ENCODE measurements at places on chromosomes 6 and 20.

DNA sequence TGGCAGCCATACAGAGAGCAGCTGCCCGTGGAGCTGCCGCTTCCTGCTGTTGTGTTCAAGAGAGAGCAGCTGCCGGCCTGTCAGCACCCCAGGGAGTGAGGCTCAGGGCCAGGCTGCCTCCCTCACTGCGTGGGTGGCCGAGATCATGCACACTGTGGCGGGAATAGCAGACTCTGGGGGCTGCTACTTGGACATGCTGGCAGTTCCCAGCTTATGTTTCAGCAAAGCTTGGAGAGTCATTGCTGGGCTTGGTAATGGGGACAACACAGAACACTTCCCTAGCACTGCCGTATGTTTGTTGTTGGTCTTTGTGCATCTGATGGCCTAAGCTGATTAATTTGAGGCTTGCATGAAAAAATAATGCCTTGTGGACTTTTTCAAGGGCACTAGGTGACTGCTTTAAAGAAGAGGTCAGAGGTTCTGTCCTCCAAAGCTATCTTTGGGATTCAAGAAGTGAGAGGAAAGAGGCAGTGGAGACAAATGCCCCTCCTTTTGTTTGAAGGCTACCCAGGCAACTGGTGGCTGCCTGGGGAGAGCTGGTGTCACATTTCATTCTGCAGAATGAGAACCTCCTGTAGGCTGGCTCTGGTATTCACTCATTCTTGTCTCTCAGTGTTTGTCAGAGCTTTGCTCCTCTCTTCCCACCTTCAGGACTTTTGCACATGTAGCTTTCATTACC, 18.8 kb downstream of the MRAP2 start:
- peak; percentile 21 for DNase-seq

- peak; percentile 48 for DNase-seq
These were observed 33.2 kb upstream of the TASP1 start for GRCh38 chr20:13671916-13672378.

GRCh38 chr6:126422912-126423311, 83.0 kb downstream of the CENPW start:
- DNase-seq: no peak

DNA sequence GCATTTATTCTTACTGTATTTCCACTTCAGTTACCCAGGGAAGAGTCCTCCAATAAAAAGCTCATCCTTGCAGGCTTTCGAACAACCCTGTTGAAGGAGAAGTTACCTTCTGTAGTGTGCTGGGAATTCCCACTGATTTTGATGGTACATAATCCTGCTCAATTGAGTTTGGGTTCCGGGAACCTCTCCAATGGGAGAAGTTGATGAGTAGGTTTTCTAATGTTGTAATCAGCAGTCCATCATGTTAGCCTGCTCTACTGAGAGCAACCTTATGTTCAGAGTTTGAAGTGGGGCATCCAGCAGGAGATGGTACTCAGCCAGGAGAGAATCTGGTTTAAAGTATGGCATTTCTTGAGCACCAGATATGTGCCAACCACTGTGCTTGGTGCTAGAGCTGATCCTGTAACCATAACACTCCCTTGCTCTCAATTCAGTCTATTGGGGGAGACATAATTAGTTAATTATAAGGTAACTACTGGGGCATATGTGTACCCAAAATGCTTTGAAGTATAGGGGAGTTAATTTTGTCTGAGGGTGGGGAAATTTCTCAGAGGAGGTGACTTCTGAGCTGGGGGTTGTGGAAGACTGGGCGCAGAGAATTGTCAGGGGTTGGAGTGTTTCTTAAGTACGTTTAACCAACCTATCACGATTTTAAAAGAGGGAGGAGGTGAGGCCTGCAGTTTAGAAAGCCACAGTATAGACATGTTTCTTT, 2.1 kb downstream of the TOP1 start:
- DNase-seq: peak; percentile 32

DNA sequence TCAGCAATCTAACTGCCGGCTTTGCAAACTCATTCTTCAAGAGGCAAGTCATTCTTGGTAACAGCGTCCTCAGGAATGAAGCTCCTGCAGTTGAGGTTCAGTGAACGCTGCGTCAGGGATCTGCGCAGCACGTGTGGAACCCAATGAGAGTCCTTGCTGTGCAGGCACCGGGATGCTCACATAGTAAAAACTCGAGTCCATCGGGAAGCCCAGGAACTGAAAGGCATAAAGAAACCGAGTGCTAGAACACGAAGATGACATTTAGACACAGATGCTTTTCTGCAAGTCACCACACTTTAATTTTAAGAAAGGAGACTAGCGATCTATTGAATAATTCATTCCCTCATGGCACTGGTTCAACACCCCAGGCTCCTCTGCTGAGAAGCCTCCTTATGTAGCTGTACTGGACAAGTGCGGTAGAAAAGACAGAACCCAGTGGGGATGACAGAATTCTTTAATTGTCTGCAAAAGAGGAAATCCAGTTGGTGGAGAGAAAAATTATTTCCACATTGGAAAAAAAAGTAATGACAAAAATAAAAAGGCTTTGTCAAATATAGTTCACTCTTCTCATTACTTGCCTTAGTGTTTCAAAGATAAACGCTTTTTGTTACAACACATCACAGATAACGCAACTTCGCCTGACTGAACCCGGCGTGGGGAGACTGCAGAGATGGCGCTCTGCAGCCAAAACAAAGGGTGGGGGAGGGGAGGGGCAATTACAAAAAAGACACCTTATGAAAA, 1.9 kb upstream of the AFDN start:
- DNase-seq: peak; percentile 42

DNA sequence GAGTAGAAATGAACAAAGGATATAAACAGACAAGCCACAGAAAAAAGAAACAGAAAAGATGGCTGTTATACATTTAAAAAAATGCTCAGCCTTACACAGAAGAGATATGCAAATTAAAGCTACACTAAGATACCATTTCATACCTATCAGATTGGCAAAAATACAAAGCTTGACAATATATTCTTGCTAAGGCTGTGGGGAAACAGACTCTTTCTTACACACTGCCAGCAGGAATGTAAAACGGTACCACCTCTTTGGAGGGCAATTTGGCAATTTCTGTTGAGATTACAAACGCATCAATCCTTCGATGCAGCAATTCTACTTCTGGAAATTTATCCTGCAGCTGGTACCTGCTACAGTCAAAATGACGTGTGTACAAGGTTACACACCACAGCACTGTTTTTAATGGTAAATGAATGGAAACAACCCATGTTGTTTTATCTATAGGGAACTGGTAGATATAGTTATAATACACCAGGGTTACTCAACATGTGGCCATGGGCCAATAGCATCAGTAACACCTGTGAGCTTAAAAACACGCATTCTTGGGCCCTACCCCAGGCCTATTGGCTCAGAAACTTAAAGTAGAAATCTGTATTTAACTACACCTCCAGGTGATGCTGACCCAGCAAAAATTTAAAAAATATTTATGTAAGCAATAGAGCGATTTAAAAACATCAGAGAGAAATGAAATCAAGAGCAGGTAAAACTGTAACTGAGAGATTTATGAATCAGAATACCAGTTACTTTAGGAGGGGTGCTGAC, 53.3 kb downstream of the TRAM2 start:
- DNase-seq: no peak

- no peak for DNase-seq
These were observed 11.1 kb upstream of the NTSR1 start for GRCh38 chr20:62697468-62697912.

Measured in GM04503 (cell line).